WTC11 (cell line): ENCODE measurements at places on chromosomes 5 and 9.

- peaks cover 8% of the 10 kb centered on the region for H3K4me1 ChIP-seq
- H3K36me3 ChIP-seq, result no peaks in the 10 kb centered on the region
- no peak overlapping the region for H3K27ac ChIP-seq
- DNase-seq, result no peak
- H3K4me3 ChIP-seq, result no peak overlapping the region
Measured at GRCh38 chr9:12878351-12878978, 103.6 kb downstream of the LURAP1L start.

DNA sequence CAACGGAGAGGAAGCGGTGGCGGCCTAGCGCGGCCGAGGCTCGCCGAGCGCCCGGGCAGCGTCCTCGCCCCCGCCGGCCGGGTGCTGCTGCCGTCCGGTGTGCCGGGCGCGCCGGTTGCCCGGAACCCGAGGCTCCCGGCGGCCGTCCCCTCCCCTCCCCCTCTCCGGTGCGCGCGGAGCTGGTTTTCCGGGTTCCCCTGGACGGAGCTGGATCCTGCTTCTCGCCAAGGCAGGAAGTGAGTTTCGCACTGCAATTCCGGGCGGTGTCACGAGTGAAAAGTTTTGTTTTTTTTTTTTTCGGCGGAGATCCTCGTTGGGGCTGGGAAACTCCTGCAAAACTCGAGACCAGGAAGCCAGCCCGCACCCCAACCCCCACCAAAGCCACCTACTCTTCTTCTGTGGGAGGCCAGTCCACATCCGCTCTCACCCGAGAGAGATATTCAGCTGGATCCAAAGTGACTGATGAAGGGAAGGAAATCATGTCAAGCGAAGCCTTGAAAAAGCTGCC lies at the start of gene ERBIN:
Gene ERBIN, plus strand, starts transcription at position 300 of the 508 bp plus-strand sequence. CDS start 66,144 bp downstream, outside the sequence.
- H3K36me3 ChIP-seq, result peaks cover 3% of the 10 kb centered on the region; the same call in 1 of the 2 replicates
- H3K4me1 ChIP-seq, result peaks cover 41% of the 10 kb centered on the region
- H3K27me3 ChIP-seq, result peaks cover 20% of the 10 kb centered on the region
- H3K27ac ChIP-seq, result peak within 1 kb of the TSS; percentile 97
- DNase-seq, result peak; percentile 73

DNA sequence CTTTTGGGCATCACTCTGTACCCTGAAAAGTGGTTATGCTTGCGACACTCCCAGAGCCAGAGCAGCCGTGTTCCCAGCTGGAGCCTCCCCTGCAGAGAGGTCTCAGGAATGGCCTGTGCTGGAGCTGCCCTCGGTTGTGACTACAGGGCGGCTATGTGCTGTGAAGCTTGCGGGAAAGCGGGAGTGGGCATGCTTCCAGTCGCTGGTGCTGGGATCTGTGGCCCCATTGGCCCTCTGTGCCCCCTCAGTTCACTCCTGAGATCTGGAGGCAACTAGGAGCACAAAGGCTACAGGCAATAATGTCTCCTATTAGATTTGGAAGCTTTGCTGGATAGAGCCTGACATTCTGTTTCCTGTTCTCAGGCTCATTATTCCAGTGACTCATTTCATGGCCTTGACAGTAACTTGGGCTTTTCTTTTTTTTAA lies 56.9 kb downstream of the GPR107 start:
- H3K4me1 ChIP-seq, result peaks cover 7% of the 10 kb centered on the region
- no peak for DNase-seq
- H3K27ac ChIP-seq, result no peak overlapping the region; the same call in 1 of the 2 replicates
- H3K36me3 ChIP-seq, result peaks cover 21% of the 10 kb centered on the region

DNA sequence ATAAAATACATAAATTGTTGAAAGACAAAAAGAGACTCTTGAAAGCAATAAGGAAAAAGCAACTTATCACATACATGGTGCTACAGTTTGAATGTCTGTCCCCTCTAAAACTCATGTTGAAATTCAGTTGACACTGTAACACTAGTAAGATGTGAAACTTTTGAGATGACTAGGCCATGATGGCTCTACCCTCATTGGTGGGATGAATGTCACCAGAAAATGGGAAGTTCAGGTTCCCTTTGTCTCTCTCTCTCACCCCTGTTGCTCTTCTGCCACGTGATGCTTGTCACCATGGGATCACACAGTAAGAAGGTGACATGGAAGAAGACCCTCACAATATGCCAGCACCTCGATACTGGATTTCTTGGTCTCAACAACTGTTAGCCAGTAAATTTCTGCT lies 50.3 kb upstream of the SPTLC1 start:
- no peak for DNase-seq
- no peaks in the 10 kb centered on the region for H3K27me3 ChIP-seq
- H3K4me1 ChIP-seq, result no peaks in the 10 kb centered on the region

- DNase-seq, result no peak
- no peaks in the 10 kb centered on the region for H3K36me3 ChIP-seq
- H3K27me3 ChIP-seq, result no peaks in the 10 kb centered on the region; the same call in 1 of the 2 replicates
- H3K27ac ChIP-seq, result peak overlapping the region; percentile 32; the same call in 1 of the 2 replicates
- peaks cover 24% of the 10 kb centered on the region for H3K4me1 ChIP-seq
Measured at GRCh38 chr9:4238522-4238921, 61.3 kb downstream of the GLIS3 start.

- H3K4me3 ChIP-seq, result no peak overlapping the region
- H3K27ac ChIP-seq, result no peak overlapping the region
- no peaks in the 10 kb centered on the region for H3K4me1 ChIP-seq
- no peak for DNase-seq
- H3K27me3 ChIP-seq, result peaks cover 11% of the 10 kb centered on the region; the same call in 1 of the 2 replicates
Measured at GRCh38 chr9:132716007-132716406, 45.7 kb downstream of the GTF3C4 start.

DNA sequence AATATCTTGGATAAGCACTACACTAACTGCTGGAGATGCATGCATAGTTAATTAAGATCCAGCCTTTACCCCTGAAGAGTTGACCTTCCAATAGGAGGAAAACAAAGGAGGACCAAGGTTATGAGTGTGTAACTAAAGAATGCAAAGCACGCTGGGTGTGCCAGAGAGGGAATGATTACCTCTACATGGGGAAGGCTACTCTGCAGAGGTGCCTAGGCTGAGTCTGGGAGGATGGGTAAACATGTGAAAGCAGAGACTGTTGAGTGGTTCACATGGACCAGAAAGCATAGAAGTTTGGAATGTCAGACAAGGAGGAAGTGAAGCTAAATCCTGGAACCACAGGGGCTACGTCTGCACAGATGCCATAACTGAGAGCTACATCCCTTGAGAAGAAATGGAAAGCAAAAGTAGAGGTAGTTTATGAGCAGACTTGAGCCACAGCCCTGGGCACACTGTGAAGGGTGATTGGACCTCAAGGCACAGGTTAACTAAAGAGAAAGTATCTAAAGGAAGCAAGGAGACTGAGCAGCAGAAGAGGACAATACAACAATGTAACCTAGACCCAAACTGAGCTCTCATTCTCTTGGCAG lies 176.2 kb downstream of the DENND1A start:
- no peaks in the 10 kb centered on the region for H3K36me3 ChIP-seq
- no peaks in the 10 kb centered on the region for H3K27me3 ChIP-seq
- H3K27ac ChIP-seq, result peak overlapping the region; percentile 36; the same call in 1 of the 2 replicates

- no peak overlapping the region for H3K27ac ChIP-seq
- no peaks in the 10 kb centered on the region for H3K36me3 ChIP-seq
- H3K4me1 ChIP-seq, result 0 out of 2 replicates have a peak, but pooled peaks cover 4% of the 10 kb centered on the region
- DNase-seq, result no peak
- H3K4me3 ChIP-seq, result no peak overlapping the region
- no peaks in the 10 kb centered on the region for H3K27me3 ChIP-seq
Measured at GRCh38 chr9:36924071-36924470, 110.0 kb downstream of the PAX5 start.

GRCh38 chr9:70111042-70111602 lies 67.5 kb downstream of the MAMDC2 start:
- no peak overlapping the region for H3K27ac ChIP-seq
- DNase-seq, result peak; percentile 90
- H3K4me3 ChIP-seq, result no peak overlapping the region
- no peaks in the 10 kb centered on the region for H3K27me3 ChIP-seq
- H3K4me1 ChIP-seq, result peaks cover 44% of the 10 kb centered on the region
- no peaks in the 10 kb centered on the region; the same call in 1 of the 2 replicates for H3K36me3 ChIP-seq

GRCh38 chr5:14830210-14831005 lies 41.2 kb downstream of the ANKH start:
- H3K36me3 ChIP-seq, result no peaks in the 10 kb centered on the region
- H3K27me3 ChIP-seq, result no peaks in the 10 kb centered on the region
- peaks cover 3% of the 10 kb centered on the region for H3K4me1 ChIP-seq
- no peak overlapping the region for H3K4me3 ChIP-seq
- H3K27ac ChIP-seq, result no peak overlapping the region

DNA sequence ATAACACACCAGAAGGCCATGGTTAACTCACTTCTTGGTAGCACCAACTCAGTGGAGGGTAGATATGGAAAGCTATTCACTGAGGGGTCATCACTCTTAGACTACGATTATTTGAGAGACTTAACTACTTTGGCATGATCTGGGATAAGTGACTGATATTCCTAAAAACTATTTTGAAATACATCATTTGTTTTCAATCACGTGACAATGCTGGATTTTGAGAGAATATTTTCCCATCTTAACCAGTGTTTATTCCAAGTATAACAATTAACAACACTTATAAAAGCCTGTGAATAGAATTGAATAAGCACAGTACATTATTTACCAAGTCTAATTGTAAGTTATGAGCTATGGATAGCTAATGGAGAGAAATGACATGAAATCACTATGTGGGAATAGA lies 22.4 kb upstream of the CYLC2 start:
- no peak overlapping the region for H3K27ac ChIP-seq
- H3K27me3 ChIP-seq, result no peaks in the 10 kb centered on the region
- DNase-seq, result no peak
- no peak overlapping the region for H3K4me3 ChIP-seq
- H3K36me3 ChIP-seq, result peaks cover 2% of the 10 kb centered on the region; the same call in 1 of the 2 replicates

DNA sequence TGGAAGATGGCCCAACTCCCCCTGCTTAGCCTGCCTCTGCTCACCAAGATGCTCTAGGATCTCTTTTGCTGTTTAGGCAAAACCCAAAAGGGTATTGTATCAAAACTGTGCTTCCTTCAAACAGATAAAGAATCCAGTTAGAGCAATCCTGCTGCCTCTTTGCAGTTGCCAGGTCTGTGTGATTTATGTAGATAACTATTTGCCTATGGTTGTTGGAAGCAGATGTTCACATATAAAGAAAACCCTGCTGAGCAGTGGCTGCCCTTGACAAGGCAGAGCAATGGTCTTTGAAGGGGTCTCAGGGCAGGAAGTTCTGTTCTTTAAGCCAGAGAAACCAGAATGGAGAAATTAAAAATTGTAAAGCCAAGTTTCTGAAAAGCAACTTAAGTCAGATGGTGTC lies 68.6 kb downstream of the LRRC70 start:
- H3K27ac ChIP-seq, result no peak overlapping the region
- no peaks in the 10 kb centered on the region; the same call in 1 of the 2 replicates for H3K27me3 ChIP-seq
- no peaks in the 10 kb centered on the region for H3K36me3 ChIP-seq
- DNase-seq, result no peak

- H3K4me3 ChIP-seq, result peak overlapping the region; percentile 91
- H3K36me3 ChIP-seq, result peaks cover 6% of the 10 kb centered on the region; the same call in 1 of the 2 replicates
- DNase-seq, result no peak
Measured at GRCh38 chr5:52798938-52799337, 11.2 kb downstream of the ITGA1 start.

DNA sequence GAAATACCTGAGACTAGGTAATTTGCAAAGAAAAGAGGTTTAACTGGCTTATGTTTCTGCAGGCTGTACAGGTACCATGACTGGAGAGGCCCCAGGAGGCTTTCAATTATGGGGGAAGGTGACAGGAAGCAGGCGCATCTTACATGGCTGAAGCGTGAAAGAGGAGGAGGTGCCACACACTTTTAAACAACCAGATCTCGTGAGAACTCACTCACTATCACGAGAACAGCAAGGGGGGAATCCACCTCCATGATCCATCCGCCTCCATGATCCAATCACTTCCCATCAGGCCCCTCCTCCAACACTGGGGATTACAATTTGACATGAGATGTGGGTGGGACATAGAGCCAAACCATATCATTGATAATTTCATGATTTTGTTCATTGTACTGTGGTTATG lies 2.5 kb upstream of the MED27 start:
- no peak overlapping the region for H3K4me3 ChIP-seq
- no peak for DNase-seq
- no peak overlapping the region for H3K27ac ChIP-seq

DNA sequence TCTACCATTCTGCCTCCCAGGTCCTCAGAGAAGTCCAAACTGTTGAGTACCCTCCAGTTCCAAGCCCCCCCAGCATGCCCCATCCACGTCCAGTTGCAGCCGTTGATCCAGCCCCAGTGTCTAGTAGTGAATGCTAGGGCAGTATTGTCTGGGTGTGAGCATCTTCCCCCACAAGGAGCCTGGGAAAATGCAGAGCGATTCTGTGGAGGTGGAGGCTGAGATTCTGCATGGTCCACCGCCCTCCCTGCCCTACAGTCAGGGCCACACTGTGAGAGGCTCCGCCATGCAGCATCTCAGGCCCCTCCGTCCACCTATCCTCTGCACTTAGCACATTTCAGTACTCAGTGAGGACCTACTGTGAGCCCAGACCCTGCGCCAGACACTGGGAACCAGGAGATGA lies 135.9 kb downstream of the GABBR2 start:
- no peak overlapping the region for H3K27ac ChIP-seq
- H3K4me3 ChIP-seq, result no peak overlapping the region
- no peaks in the 10 kb centered on the region for H3K4me1 ChIP-seq

DNA sequence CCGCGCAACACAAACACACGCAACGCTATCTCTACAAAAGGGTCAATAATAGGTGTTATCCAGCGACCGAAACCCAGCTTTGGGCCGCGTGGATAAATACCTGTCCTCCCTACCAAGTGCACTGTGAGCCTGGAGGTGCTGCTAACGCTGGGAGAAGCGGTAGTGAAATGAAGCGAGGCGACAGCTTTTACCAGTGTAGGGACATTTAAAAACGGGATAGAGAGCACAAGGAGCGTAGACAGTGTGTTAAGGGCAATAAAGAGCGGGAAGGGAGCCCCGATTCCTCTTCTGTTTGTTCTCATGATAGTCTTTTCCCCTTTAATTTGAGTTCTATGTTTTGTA lies 421 bp upstream of the DEPDC1B start:
- H3K36me3 ChIP-seq, result peaks cover 10% of the 10 kb centered on the region
- H3K27me3 ChIP-seq, result no peaks in the 10 kb centered on the region
- peaks cover 28% of the 10 kb centered on the region for H3K4me1 ChIP-seq
- peak overlapping the region; percentile 98 for H3K27ac ChIP-seq
- H3K4me3 ChIP-seq, result peak overlapping the region; percentile 75
- DNase-seq, result no peak

GRCh38 chr9:133260334-133261102 lies 14.5 kb downstream of the ABO start:
- H3K27me3 ChIP-seq, result peaks cover 10% of the 10 kb centered on the region; the same call in 1 of the 2 replicates
- no peak overlapping the region for H3K4me3 ChIP-seq
- no peak for DNase-seq
- no peaks in the 10 kb centered on the region for H3K36me3 ChIP-seq
- H3K27ac ChIP-seq, result no peak overlapping the region
- H3K4me1 ChIP-seq, result peaks cover 11% of the 10 kb centered on the region

DNA sequence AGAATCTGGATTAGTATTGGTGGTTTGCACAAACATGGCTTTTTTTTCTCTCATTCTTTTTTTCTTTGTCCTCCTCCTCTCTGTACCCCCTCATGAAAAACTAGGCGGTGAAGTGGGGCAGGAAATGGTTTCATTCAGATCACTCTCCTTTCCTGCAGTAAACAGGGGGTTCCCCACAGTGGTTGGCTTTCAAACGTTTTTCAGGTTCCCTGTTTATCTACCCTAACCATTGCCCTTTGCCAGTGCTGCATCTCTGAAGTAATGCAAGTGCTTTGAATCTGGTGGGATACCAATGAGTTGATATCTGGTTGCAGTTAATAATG lies 29.8 kb downstream of the NR4A3 start:
- H3K27me3 ChIP-seq, result no peaks in the 10 kb centered on the region
- peaks cover 12% of the 10 kb centered on the region for H3K4me1 ChIP-seq
- H3K4me3 ChIP-seq, result no peak overlapping the region

- no peak for DNase-seq
- no peaks in the 10 kb centered on the region for H3K27me3 ChIP-seq
- H3K4me3 ChIP-seq, result no peak overlapping the region
- H3K4me1 ChIP-seq, result peaks cover 4% of the 10 kb centered on the region; the same call in 1 of the 2 replicates
- H3K36me3 ChIP-seq, result no peaks in the 10 kb centered on the region
Measured at GRCh38 chr9:20023961-20024571, 235.2 kb upstream of the SLC24A2 start.
